ENCODE measurements at places on chromosomes 13 and 19.

DNA sequence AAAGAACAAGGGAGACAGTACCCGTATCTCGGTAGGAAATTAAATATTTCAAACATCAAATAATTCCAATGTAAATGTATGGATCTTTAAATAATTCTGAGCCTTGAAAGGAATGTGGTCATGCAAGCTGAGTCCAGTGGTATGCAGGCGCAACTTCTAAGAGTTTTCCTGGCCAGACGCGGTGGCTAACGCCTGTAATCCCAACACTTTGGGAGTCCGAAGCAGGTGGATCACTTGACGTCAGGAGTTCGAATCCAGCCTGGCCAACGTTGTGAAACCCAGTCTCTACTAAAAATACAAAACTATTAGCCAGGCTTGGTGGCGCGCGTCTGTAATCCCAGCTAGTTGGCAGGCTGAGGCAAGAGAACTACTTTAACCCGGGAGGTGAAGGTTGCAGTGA lies 1.1 kb upstream of the ZNF845 start:
- DNase-seq: no peak

GRCh38 chr19:30152510-30153291 lies 210.7 kb downstream of the URI1 start:
- DNase-seq: no peak

DNA sequence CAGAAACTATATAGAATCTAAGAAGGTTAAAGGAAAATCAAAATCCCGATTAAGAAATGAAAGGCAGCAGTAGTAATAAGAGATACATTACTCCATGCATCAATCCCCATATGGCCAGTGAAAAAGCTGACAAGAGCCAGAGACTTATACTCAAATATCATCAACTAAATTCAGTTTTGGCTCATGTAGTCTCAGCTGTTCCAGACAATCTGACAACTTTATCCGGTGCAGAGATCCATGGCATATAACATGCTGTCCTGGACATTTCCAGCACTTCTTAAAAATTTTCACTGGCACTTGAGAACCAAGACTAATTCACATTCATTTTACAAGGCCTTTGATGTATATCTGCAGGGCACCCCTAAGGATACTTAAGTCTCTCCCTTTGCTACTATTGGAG lies 255.7 kb upstream of the KLHL1 start:
- no peak for DNase-seq

DNA sequence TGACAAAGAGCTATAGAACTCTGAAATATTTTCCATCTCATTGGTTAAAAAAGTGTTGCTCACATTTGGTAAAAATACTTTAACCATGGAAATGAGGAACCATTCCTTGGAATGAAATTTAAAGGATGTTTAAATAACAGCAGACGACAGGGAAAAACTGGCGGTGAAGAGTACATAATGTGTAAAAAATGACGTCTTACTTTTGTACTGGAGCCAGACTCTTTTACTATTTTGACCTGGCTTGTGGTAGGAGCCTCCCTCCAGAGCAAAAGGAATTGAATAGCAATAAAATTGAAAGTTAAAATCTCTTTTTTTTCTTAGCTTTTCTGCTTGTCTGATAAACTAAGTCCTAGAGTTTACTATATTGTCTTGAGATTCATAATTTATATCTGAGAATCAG lies 426.2 kb upstream of the KLHL1 start:
- DNase-seq: no peak

DNA sequence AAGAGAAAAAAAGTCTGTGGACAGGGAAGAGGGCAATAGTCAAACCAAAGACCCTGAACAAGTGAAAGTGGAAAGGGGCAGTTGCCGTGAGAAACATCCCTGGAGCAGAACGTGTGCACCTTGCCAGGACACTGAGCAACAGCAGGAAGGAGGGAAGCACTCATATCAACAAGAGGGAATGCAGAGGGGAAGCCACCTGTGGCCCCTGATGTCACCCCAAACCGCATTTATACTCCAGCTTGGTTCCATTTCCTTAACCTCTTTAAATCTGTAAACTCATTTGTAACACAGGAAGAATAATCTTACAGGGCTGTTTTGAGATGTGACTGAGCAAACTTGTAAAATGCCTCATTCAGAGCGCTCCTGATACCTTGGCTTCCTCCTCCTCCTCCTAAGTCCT lies 698.8 kb downstream of the DIAPH3 start:
- no peak for DNase-seq

DNA sequence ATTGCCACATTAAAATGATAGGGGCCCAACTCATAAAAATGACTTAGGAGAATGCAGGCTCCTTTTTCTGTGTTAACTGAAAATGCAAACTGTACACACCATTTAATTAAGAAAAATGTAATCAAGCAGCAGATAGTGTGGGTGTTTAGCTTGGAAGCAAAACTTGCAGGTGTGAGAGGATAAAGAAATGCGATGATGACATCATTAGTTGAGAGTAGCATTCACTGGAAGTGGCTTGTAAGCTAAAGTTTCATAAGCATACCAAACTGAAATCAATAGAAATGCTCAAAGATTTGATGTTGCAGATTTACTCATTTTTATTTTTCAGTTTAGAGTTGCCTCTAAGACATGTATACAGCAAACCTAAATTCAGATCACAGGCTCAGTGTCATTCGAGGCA lies 86.6 kb downstream of the PRR20E start:
- DNase-seq: no peak

GRCh38 chr13:105519771-105520170 lies 1015.7 kb downstream of the EFNB2 start:
- no peak for DNase-seq

GRCh38 chr19:3477951-3478350 lies 2.4 kb downstream of the SMIM24 start:
- DNase-seq: no peak

- DNase-seq: no peak
Measured at GRCh38 chr19:2230807-2231533, 5.2 kb downstream of the PLEKHJ1 start.

DNA sequence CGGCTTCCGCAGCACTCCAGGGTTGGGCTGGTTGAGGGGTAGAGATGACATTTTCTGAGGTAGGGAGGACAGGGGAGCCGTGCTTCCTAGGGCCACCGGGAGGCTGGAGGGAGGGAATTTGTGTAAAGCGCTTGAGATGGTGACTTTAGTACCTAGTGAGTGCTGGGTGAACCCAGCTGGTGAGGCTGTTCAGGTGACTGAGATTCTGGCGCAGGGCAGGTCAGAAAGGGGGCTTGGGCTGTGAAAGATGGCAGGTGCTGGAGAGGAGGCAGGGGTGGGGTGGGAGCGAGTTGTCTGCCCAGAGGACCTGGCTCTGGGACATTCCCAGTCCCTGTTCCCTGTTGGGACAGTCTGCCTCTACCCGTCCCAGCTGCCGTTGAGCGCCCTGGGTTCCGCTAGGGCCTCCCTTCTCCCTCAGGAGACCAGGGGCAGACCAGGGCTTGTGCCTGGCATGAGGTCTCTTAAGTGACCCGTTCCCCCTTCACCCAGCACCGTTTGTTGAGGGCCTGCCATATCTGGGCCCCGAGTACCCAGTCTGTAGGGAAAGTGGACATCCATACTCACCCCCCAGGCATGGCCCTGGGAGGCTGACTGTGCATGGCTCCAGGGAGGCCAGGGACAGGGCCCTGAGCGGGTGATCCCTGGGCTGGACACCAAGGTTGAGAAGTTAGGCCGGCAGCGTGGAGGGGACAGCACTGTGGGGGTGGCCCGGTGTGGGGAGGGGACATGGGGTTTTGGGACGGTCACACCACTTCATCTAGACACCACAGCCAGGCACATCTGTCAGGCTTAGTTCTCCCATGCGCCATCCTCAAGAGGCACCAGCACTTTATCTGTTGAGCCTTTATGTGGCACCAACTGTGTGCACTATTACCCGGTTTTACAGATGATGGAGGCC lies 5.0 kb downstream of the PTOV1 start:
- DNase-seq: no peak

GRCh38 chr13:20671789-20672188 lies 31.7 kb upstream of the IL17D start:
- DNase-seq: no peak

- DNase-seq: no peak
Measured at GRCh38 chr13:31282741-31283455, 83.1 kb downstream of the B3GLCT start.

DNA sequence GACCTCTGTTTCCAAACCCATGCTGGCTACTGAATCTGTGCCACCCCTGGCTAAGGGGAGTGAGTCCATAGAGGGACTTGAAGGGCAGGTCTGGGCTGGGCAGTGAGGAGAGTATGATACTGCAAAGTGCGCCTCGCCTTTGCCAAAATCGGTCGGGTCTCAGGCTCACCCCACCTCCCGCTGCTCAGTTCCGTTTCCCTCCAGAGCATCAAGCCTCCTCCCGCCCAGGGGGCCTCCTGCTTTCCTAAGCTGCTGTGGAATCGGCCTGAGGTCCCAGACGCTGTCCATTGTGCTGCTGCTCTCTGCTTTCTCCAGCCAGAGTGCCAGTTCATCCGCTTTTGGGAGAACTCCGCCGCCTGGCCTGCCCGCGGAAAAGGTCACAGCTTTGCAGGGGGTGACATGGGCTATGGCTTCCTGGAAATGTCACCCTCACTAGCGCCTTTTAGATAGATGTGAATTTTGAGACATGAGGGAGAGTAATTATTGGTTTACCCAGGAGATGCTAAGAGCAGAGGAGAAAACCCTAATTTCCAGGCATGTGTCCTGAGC lies 1418.4 kb downstream of the UQCRFS1 start:
- peak; percentile 15 for DNase-seq

- DNase-seq: peak; percentile 43
Measured at GRCh38 chr19:4069331-4069959, 2.7 kb upstream of the ZBTB7A start.

DNA sequence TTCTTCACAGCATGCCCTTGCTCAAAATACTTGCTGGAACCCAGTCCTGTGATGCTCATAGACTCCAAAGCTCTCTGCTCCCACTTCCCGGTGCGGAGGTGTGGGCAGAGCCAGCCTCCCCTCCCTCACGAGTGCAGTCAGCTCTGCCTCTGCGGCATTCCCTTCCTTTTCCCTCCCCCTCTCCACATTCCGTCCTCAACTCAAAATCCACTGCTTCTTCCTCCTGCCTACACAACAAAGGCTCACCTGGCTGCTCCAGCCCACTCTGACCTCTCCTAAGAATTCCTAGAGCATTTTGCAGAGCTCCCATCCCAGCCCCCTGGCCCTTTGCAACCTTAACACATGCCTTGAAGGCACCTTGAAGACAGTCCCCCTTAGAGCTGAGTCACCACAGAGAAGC lies 527.9 kb downstream of the MYO16 start:
- DNase-seq: no peak

DNA sequence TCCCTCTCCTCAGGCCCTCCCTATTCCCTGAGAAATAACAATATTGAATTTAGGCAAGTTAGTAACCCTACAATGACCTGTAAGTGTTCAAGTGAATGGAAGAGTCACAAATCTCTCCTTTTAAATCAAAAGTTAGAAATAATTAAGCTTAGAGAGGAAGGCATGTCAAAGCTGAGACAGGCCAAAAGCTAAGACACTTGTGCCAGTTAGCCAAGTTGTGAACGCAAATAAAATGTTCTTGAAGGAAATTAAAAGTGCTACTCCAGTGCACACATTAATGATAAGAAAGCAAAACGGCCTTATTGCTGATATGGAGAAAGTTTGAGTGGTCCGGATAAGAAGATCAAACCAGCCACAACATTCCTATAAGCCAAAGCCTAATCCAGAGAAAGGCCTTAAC lies 120.9 kb downstream of the RBM26 start:
- DNase-seq: no peak

DNA sequence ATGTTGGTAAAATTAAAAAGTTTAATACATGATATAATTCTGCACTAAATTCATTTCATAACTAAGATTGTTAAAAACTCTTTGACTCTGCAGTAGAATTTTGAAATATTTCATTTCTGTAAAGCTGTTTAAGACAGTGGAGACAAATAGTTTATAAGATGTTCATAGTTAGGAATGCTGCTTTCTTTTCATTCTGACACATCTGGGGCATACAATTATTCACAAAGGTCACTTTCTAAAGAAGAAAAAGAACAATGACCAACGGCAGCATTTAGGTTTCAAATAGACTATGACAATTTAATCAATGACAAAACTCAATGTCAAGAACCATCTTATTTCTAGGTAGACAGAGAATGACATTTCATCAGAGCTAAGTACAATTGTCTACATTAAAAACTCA lies 1422.1 kb downstream of the PCDH9 start:
- no peak for DNase-seq

DNA sequence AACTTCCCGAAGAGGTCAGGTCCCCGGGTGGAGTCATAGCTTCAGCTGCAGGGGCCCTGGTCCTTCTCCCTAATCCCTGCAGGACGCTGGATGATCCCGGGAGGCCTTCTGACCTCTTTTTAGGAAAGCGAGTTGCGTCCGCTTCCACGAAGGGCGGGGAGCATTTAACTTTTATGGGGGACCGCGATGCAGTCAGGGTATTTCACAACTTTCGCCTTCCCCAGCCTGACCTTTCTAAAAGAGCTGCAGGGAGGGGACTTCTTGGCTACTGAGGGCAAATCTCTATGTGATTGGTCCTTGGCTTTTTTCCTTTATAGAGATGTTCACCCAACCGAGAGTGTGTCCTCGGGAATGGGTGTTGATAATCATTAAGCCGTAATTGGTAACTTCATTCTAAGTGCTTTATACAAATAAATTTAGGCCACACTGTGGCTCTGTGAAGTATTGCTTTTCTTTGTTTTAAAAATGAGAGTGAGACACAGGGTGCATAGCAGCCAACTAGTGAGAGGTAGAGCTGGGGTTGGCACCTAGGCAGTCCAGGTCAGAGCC lies 778 bp downstream of the ZNF230 start:
- DNase-seq: no peak

GRCh38 chr13:61192826-61193225 lies 222.8 kb downstream of the PCDH20 start:
- no peak for DNase-seq

Measured in stimulated activated CD4-positive, alpha-beta T cell treated with anti-CD3 and anti-CD28 coated beads, Interleukin-1b, Interleukin-23, amount 100 ng/mL, for 48 hours (primary cell).